Stimulated activated CD8-positive, alpha-beta memory T cell treated with anti-CD3 and anti-CD28 coated beads, Interleukin-15, amount 100 ng/mL, for 1 hour (primary cell): ENCODE measurements at places on chromosomes 1 and 21.

- DNase-seq: no peak
Measured at GRCh38 chr1:147246910-147247655, 4.6 kb downstream of the CHD1L start.

DNA sequence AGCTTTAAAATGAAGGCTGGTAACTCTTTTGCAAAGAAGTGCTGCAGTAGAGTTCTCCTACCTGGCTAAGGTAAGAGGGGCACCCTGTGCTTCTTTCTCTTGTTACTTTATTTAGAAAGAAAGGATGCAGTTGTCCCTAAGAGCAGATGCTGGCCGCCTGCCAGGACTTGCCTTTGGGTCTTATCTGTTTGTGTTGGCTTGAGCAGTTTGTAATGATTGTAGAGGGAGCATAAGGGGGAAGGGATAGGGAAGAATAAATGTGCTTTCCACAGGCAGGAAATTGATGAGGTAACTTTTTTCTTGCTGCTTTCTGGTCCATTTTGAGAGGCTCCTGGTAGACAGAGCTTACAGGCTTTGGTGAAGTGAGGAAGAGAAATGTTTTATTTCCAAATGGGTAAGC, 229.6 kb downstream of the HHAT start:
- no peak for DNase-seq

DNA sequence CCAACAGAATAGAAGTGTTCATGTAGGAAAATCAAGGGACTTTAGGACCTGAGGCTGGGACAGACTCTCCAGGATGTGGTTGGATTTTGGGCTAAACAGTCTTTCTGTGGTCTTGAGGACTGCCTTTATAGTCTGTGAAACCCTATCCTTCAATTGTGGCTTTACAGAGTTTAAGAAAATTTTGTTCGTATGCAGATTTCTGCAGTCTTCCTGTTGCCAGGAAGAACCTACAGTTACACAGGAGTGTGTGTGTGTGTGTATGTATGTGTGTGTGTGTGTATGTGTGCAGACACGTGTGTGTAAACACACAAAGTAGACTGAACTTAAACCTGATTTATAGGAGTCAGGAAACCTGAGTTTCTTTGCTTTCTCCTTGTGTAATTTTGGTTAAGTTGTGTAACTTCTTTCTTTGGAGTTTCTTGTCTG, 22.8 kb downstream of the NEK7 start:
- DNase-seq: no peak

DNA sequence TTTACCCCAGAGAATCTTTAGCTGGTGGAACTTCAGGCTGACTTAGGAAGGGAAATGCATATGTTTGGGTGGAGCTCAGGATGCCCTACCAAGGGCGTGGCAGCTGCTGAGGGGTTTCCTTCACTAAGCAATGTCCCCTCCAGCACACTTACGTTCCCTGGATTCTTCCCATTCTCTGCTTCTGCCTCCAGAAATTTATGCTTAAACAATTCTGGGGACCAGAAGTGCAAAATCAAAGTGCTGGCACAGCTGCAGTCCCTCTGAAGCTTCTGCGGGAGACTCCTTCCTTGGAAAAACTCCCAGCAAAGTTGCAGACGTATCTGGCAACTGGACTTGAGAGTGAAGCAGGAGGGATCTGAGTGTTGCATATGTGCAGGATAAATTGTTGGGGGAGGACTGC, 402.8 kb downstream of the PCP4 start:
- no peak for DNase-seq

DNA sequence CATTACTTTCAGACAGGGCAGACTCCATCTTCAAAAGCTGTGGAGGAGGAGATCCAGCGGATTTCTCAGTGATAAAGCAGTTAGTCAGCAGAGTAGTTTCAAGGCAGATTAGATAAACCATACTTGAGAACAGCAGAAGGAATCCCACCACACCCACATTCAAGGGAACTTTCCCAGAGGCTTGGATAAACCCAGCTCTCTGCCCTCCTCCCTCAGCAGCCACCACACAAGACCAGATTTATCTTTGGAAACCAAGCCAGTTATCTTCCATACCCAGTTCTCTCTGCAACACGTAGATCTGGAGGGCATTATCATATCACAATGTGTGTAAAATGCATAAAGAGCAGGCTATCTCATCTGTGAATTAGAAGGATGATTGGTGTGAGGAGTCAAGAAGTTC, 40.2 kb downstream of the GFI1 start:
- DNase-seq: no peak

DNA sequence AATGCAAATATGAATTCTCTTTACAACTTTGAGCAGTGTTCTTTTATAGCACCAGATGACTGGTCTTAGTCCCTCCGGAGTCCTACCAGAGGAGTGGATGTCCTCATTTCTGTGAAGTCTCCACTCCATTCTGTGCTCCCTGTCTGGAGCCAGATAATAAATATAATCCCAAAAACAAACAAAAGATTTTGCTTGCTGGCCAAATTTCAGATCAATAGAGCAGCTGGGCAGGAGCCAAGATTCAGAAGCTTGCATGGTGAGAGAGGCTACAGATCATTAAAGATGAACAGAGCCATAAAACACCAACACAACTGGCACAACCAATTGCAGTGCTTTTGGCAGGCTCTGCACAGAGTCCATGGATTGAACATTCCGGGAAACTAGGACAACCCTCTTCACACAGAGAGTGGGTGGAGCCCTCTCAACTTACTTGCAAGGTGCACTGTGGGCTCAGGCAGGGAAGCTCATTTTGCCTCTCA, 231.5 kb upstream of the SNX7 start:
- DNase-seq: no peak

DNA sequence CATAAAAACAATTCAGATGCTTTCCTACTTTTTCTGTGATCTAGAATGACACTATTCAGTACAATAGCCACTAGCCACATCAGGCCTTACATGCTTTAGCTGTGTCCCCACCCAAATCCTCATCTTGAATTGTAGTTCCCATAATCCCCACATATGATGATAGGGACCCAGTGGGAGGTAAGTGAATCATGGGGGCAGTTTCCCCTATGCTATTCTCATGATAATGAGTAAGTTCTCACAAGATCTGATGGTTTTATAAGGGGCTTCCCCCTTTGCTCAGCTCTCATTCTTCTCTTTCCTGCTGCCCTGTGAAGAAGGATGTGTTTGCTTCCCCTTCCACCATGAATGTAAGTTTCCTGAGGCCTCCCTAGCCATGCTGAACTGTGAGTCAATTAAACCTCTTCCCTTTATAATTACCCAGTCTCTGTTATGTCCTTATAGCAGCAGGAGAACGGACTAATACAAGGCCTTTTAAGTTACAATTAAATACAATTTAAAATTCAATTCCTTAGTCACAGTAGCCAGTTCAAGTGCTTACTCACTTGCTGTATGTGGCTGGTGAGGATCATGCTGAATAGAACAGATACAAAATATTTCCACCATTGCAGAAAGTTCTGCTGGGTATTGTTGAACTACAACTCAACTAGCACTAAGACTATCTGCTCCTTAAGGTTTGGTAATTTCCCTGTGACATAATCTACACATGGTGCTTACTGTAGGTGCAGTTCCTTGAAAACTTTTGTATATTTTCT, 106.7 kb downstream of the SCMH1 start:
- no peak for DNase-seq

- no peak for DNase-seq
Measured at GRCh38 chr1:211282023-211282373, 22.8 kb downstream of the RCOR3 start.

DNA sequence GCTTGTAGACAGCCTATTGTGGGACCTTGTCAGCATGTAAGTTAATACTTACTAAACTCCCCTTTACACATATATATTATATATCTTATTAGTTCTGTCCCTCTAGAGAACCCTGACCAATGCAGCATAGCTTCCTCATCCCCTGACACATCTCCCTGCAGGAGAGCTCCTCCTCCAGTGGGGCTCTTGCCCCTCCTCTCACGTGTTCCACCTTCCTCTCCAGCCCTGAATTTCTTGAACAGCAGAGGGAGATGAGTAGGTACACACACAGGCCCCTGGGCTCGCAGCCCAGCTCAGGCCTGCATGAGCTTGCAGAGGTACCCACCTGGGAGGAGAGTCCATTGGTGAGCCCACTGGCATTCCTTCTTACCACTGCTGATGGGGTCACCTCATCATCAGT, 27.3 kb upstream of the GOLT1A start:
- DNase-seq: no peak

- no peak for DNase-seq
Measured at GRCh38 chr1:15923241-15923640, 52.7 kb downstream of the ZBTB17 start.

DNA sequence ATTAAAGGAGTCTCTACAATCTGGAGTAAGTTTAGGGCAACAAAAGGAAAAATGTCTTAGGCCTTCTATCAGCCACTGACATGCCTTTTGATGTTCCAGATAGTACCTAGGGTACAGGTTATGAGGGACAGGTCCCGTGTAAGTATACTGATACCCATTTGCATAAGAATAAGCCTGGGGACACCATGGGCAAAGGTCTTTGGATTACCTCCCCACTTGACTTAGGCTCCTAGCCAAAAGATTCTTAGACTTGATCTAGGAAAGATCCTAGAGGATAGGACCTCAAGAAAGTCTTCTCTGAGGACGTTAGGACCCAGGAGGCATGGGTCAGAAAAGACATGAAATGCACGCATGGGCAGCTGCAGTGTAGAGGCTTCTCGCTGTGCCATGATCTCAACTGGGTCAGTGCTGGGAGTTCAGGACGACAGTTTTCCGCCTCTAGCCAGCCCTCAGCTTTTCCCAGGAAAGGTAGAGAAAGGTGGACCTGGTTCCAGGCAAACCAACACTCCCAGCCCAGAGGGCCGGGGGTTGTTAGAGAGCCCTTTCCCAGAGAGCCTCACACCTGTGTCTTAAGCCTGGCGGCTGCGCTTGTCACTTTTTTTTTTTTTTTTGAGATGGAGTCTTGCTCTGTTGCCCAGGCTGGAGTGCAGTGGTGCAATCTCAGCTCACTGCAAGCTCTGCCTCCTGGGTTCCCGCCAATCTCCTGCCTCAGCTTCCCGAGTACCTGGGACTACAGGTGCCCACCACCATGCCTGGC, 26.6 kb downstream of the MSTO1 start:
- no peak for DNase-seq
